ENCODE measurements at places on chromosomes 16 and 17. TPM values are rescaled to one million over a fixed set of nuclear protein-coding genes. Genes with fewer than 3 reads are reported as not detected.

DNA sequence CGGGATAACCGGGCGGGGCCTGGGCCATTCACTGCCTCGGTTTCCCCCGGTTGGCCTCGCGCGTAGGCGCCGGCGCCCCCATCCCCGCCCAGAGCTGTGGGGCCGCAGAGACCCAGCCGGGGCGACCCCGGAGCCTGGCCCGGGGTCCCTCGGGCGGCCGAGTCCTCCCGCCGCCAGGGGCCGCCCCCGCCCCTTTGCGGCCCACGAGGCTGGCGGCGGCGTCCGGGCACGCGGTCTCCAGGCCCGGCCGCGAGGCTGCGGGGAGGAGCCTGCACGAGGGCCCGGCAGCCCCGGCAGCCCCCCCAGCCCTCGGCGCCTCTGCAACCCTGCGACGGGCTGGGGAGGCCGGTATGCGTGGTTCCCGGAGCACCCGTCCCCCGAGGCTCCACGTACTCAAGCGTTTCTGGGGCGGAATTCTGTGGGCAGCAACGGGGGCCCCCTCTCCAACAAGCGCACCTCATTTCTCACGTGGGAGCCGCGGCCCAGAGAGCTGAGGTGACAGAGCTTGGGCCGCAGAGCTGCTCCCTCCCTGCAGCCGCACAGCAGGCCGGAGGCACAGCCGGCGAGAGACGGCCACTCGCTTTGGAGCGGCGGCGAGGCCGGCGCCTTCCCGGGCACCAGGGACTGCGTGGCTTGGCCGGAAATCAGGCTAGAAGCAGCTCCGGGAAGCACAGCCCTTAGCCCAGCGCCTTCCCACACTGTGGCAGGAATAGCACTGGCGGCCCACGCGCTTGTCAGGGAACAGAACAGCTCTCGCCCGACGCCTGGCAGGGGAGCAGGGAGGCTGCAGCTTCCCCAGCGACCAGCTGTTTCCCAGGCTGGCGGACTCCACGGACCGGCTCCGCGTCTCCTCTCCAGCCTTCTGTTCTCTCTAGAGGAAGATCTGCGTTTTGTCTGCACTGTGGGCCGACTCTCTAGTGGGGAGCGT is 867 bp upstream of the LIMD2 start:
- DNase-seq: no peak

Gene CNGB1
- total RNA-seq: 0.19 TPM

GRCh38 chr16:86371083-86371803 is 139.1 kb upstream of the FOXF1 start:
- no peak for DNase-seq

Gene TK2
- 11.9 TPM for total RNA-seq

DNA sequence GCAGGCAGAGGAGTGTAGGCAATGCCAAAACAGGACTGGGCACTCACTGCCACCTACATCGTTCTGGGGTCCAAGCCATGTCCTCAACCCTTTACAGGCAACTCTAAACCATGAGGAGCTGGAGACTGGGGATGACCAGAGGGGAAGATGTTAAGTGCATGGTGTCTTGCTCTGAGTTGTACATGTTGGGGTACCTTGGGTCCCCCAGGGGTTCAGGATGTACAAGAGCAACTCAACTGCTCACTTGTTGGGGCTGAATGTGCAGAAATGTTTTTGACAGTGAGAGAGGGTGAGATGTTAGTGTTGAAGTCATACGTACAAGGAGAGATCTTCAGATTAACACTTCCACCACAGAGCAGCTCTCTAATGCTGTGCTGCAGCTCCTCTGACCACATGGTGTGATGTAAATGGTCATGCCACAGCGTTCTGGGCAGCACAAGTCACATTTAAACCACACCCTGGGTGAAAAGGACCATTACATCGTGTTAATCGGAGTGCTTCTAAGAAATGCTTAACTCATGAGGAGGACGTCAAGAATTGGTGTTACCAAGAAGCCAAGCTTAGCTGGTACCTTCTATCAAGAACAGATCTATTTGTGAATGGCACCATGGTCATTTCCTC is 2.4 kb downstream of the CCL18 start:
- no peak for DNase-seq

DNA sequence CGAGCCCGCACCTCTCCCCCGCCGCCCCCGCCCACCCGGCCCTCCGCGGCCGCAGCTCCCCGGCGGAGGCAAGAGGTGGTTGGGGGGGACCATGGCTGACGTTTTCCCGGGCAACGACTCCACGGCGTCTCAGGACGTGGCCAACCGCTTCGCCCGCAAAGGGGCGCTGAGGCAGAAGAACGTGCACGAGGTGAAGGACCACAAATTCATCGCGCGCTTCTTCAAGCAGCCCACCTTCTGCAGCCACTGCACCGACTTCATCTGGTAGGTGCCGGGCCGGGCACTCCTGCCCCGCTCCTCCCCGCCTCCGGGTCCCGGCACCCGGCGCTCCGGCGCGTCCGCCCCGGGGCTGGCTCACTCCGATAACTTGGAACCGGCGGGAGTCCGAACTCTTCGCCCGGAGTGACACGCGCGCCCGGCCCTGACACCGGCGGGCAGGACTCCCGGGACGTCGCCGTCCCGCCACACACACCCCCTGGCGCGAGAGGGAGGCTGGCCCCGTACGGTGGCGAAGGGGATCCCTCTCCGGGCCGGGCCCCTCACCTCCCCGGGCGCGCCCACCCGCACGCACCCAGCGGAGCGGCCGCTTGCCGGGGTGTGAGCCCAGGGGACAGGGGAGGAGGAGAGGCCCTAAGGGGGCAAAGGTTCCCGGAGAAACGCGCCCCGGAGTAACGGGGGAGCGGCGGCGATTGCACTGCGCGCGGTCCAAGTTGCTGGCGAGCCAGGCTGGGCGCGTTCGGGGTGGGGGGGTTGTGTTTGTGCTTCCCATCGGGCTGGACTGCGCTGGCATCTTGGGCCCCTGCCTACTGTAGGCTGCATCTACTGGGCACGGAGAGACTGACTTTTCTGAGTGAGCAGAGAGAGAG is 581 bp downstream of the PRKCA start:
- DNase-seq: no peak

Gene RDM1
- 5.7 TPM for total RNA-seq

GRCh38 chr16:56986361-56986760 is 3.0 kb upstream of the NLRC5 start:
- no peak for DNase-seq

- DNase-seq: no peak
Measured at GRCh38 chr16:66412182-66412581, 14.9 kb upstream of the BEAN1 start.

DNA sequence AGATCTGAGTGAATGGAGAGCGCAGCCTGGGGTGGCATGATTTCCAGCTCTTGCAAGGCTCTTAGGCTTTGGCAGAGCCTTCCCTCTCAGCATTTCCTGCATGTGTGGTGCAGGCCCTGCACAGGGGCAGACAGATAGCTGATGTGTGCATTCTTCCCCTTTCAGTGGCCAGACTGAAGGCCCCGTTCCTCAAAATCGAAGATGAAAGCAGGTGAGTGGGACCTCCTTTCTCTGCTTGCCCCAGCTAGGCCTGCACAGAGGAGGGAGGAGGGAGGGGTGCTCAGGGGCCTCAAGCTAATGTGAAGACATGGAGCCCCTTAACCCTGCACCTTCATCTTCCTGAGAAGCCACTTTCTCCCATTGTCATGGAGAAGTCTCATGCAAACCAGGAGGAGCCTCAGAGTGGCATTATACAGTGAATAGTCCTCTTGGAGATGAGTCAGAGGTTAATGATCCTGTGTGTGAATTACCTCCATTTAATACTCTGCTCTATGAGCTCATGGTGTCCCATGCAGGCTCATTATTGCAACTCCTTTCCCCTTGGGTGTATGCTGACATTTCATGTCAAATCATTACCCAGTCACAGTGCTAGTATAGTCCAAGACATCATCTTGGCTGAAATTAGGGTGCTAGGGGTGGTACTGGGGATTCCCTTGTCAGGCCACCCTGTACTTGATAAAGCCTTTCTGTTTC is 20.4 kb upstream of the ADAM11 start:
- no peak for DNase-seq

- no peak for DNase-seq
Measured at GRCh38 chr17:82440469-82440981, 10.0 kb downstream of the CYBC1 start.

DNA sequence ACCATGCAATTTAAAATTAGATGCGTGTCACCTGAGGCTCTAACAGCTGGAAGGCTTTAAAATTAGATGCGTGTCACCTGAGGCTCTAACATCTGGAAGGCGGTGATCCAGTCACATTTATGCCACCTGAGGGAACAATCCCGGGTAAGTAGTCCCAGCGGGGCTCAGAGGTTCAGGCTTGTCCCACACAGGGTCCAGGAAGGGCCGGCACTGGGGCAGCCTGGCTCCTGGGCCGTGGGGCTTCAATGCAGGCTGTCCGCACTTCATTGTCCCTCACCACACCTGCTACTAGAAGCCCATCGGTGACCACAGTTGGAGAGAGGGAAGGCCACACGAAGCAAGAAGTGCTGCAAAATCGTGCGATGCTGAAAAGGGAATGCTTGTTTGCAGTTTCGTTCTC is 15.4 kb upstream of the ADCY9 start:
- DNase-seq: no peak

- no peak for DNase-seq
Measured at GRCh38 chr17:12659500-12659899, 6.2 kb upstream of the MYOCD start.

Gene HSF4
- 4.1 TPM for total RNA-seq

All from thymus (tissue), 14 donors.